Activated CD4-positive, CD25-positive, alpha-beta regulatory T cell treated with anti-CD3 and anti-CD28 coated beads, Interleukin-2, amount 50 U/mL, for 72 hours (primary cell): ENCODE measurements at places on chromosomes 7 and 10.

- no peak for DNase-seq
These were observed 161.3 kb upstream of the NPVF start for GRCh38 chr7:25389489-25390106.

DNA sequence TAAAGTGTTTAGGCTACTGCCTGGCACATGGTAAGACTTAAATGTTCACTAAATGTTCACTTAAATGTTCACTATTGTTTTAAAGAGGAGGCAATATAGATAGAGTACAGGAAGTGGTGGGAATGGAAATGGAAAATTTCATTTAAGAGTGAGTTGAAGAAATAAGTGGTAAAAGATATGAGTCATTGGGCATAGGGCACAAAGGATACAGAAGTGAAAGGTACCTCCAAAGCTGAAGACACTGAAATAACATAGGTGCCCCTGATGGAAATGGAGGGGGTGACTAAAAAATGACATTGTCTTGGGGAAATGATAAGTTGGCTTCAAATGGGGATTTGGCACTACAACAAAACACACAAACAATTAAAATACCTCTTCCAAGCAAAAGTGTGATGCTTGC is 5.2 kb upstream of the FRA10AC1 start:
- no peak for DNase-seq

- DNase-seq, result no peak
These were observed 4.8 kb upstream of the RAPGEF5 start for GRCh38 chr7:22361795-22362194.

DNA sequence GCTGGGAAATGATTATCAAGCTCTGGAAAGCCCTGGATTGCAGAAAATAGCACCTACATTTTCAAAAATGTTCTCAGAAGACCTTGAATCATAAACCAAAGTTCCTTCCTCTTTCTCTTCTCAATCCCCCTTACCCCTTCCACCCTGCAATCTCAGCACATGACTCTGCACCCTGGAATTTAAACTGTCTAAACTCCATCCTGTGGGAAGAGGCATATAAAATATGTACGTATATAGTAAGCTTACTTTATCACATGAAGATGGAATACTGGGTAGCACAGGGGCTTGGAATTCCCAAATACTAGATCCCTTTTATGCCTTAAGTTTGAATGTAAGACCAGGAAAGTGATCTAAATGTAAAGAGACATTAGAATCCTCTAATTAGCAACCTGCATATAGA is 7.7 kb downstream of the AGMO start:
- DNase-seq, result no peak

DNA sequence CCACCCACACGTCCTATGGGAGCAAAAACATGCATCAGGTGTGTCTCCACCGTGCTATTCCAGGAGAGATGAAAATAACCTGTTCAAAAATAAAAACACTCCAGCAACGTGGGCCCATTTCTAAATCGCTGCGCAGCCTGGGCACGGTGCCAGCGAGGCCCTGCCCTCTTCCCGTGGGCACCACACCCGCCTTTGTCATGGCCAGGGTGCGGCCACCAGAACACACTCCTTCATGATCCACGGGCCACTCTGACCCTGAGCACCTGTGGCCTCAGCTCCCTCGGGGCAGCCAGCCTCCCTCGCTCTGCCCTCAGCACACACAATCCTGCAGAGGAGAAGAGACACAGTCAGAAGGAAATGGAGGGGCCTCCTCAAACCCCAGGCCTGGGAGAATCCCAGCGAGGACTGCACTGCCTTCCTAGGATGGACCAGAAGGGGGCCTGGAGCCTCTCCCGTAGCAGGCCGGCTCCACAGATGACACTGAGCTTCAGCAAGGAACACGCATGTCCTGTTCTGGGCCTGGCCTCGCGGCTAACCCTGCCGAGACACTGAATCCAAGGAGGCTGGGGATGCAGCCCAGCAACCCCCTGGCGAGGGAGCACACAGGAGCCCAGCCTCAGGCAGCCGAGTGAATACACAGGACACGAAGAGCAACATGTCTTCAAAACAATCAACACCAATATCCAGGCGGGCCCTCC is 169.0 kb downstream of the MAD1L1 start:
- DNase-seq, result no peak

DNA sequence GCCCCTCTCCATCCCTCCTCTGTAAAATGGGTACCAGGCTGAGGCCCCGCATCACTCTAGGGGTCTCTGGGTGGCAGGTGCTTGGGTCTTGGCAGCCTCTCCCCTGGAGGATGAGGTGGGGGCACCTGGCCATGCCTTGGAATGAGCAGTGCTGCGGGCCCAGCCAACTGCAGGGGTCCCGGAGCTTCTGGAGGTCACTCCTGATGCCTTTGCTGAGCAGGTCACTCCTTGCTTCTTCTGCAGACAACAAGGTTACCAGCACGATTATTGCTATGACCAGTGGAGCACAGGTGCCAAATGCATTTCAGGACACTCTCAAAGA is 22.4 kb upstream of the ZNF488 start:
- DNase-seq, result no peak

GRCh38 chr10:16381083-16381482 is 55.7 kb upstream of the PTER start:
- DNase-seq, result no peak

DNA sequence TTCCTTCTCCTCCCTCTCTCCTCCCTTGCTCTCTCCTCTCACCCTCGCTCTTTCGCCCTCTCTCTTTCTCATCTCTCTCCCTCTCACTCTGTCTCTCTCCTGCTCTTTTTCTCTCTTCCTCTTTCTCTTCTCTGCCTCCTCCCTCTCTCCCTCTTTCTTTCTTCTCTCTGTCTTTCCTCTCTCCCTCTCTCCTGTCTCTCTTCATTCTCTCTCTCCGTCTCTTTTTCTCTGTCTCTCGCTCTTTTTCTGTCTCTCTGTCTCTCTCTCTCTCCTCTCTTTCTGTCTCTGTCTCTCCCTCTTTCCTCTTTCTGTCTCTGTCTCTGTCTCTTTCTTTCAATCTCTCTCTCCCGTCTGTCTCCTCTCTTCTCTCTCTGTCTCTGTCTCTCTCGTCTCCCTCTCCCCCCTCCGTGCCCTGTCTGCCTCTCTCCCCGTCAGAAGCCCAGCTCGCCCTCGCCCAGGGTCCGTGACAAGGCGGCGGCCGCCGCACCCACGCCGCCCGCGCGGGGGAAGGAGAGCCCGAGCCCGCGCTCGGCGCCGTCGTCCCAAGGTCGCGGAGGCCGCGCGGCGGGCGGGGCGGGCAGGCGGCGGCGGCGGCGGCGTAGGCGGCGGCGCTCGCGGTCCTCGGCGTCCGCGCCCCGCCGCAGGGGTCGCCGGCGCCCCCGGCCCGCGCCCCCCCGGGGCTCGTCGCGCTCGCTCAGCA is 21.3 kb upstream of the HSPB1 start:
- DNase-seq, result no peak

DNA sequence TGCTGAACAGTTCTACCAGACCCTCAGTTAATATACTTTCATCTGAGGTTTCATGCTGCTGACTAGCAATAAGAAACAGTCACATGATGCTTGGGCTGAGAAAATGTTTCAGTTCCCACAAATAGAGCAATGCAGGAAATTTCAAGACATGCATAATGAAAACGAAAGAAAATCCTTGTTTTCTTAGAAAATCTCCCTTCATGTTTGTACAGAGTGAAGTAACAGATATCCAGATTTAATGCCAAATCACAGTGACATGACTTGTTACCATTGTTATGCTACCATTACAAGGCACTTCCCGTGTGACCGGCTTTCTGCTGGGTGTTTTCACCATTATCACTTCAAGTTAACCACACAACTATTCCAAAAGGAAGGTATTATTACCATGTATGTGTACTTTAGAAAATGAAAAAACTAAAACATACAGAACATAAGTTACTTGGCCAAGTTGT is 121.7 kb downstream of the DOCK4 start:
- DNase-seq, result no peak

GRCh38 chr7:95066737-95067530 is 159.5 kb downstream of the PPP1R9A start:
- DNase-seq, result no peak

DNA sequence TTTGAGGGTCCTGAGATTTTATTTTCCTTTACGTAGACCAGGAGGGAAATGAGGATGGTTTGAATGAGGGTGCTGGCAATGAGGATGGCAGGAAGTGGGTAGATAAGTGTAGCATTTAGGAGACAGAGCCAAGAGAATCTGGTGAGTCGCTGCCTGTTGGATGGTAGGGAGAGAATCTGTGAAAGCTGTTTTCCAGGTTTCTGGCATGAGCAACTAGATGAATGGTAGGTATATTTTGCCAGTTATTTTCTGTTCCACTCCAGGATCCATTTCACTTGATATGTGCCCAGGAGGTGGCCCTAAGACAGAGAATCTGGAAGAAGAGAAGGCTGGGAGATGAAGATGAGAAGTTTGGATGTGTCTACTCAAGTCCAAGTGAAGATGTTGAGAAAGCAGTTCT is 63.3 kb upstream of the VIPR2 start:
- DNase-seq, result no peak

GRCh38 chr7:36605261-36606051 is 118.8 kb downstream of the AOAH start:
- DNase-seq, result no peak

DNA sequence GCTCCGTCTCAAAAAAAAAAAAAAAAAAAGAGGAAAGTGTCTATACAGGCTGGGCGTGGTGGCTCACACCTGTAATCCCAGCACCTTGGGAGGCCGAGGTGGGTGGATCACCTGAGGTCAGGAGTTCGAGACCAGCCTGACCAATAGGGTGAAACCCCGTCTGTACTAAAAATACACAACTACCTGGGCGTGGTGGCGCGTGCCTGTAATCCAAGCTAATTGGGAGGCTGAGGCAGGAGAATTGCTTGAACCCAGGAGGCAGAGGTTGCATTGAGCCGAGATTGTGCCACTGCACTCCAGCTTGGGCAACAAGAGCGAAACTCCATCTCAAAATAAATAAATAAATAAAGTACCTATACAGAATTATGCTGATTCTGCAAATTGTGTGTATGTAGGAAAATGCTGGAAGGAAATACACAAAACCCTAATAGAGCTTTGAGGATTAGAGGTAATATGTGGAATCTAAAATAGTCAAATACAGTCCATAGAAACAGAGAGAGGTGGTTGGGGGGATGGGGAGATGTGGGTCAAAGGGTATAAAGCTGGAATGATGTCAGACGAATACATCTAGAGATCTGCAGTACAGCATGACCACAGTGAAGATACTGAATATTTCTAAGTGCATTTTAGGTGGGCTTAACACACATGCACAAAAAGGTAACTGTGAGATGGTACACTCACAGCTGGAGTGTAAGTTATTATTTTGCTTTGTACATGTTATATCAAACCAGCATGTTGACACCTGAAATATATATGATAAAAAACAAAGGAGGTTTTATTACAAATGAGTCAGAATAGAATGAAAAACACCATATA is 174.5 kb upstream of the KLF14 start:
- no peak for DNase-seq
